ENCODE measurements at places on chromosomes 3 and 15.

DNA sequence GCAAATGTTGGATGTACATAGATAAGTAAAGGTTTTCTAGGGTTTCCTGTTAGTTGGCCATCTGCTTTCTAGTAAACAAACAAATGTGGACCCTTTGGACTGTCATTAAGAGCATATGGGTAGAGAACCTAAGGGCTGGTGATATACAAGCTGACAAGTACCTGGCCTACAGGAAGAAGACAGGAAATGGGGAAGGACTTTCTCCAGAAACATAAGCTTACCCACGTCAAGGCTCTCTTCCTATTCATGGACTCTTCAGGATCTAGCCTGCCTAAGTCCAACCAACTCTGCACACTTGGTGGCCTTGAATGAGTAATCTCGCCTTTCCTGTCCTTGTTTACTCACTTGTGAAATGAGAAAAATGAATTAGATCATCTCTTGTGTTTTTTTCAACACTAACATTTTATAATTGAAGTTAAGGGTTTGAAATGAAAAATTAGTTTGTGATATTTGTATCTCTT, 22.2 kb upstream of the GOLIM4 start:
- DNase-seq = no peak

DNA sequence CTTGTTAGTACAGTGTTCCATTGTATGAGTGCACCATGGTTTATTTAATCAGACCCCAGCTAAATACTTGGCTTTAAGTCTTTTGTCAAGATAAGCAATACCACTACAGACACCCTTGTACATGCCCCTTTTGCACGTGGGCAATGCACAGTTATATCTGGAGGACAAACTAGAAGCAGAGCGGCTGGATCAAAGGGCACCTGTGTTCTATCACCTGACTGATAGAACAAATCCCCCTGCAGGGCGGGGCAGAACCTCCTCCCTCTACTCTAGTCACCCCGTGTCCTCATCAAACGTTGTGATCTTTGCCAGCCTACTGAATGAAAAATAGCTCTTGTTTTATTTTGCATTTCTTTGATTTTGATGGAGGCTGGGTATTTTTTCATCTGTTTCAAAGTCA, 314.9 kb downstream of the TLE3 start:
- DNase-seq = peak; percentile 29

DNA sequence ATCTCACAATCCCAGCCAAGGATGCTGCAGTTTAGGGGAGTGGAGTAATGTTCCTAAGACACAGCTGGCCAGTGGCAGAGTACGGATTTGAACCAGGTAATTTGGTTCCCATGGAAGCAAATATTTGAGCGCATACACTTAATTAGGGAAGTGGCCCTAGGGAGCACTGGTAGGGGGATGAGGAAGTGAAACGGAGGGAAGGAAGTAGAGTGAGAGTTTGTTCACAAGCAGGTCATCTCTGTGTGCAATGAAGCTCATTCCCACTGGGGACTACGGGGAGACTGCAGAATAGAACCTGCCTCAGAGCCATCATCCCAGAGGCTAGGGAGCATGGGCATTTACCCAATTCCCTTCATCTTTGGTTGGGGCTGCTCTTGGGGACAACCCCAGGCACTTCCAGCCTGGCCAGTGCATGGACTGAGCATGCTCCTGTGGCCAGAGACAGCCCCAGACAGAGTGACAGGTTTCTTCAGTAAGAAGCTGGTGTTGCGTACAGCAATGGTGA, 317.2 kb upstream of the PROK2 start:
- DNase-seq = no peak

- DNase-seq = no peak
These were observed 42.8 kb upstream of the RSL24D1 start for GRCh38 chr15:55239440-55240124.

- DNase-seq = no peak
These were observed 583.1 kb upstream of the CFAP20DC start for GRCh38 chr3:59632760-59633573.

DNA sequence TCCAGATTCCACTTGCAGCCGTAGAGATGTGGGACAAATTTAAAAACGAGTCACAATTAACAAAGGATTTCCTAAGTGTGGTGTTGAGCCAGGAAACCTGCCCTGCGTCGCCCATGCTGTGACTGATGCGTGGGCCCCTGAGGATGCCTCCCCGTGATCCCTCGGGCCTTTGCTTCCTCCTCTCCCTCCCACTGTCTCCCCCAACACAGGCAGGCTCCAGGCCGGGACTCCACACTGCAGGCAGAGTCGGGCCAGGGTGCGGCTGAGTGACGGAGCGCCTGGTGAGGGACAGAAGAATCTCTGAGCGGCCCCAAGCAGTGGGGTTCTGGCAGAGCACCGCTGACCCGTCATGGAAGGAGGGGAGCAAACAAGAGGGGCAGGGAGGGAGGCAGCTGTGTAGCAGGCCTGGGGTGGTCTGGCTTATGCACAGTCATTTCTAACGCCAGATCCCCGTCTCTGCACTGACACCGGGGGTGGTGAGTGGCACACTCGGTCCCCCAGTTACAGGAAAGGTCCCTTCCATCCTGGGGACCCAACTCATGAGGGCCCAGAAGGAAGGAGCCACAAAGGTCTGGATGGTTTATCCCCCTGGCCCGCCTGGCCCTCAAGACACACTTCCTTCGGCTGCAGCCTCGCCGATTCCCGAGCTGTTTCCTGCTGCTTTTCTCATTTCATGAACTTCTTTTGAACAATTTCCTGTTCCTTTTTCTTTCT, 91.0 kb downstream of the XXYLT1 start:
- no peak for DNase-seq

GRCh38 chr3:60330107-60330506, 921.1 kb downstream of the FHIT start:
- no peak for DNase-seq

GRCh38 chr15:75416584-75416983, 34.9 kb downstream of the SIN3A start:
- no peak for DNase-seq
